ENCODE measurements at places on chromosomes 2 and 18.
A peak's percentile ranks its signal among the peaks of the same experiment; 100 is the strongest.

- no peak for DNase-seq
These were observed 57.5 kb upstream of the CPO start for GRCh38 chr2:206881708-206882410.

- DNase-seq, result peak; percentile 90
These were observed 57.2 kb downstream of the MAP4K3 start for GRCh38 chr2:39379643-39380524.

- no peak for DNase-seq
These were observed 46.3 kb upstream of the VIT start for GRCh38 chr2:36650031-36650829.

DNA sequence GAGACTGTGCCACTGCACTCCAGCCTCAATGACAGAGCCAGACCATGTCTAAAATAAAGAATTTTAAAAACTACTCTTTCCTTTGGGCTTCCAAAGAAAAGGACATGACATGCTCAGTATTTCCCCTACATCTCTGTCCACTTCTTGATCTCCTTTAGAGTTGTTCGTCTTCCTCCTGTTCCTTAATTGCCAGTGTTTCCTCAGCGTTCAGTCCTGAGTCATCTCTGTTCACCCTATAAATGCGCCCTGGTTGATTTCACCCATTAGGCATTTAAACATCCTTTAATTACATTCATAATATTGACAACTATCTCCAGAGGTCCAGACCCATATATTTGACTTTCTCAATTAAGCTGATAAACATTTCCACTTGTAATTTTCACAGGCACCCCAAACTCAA, 64.0 kb downstream of the AAK1 start:
- no peak for DNase-seq

- DNase-seq, result no peak
These were observed 110.7 kb downstream of the RND3 start for GRCh38 chr2:150376553-150377335.

DNA sequence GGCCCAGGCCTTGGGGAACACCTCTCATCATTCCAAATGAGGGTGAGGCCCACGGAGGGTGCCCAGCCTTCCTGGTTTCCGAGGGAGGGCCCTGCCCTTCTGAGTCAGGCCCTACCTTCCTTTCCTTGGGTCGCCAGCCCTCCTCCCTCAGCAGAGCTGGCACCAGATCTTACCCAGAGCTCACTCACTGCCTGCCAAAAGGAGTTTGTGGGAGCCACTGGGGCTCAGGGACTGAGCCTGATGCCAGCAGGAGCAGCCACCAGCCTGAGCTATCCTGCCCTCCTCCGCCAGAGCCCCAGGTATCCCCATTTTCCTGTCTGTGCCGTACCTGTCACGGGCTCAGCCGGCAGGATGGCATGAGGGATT, 64.1 kb downstream of the NRP2 start:
- no peak for DNase-seq

GRCh38 chr2:159677654-159678053, 34.7 kb upstream of the MARCHF7 start:
- peak; percentile 0 for DNase-seq

Data from spinal cord (tissue), 10 donors.